ENCODE measurements at places on chromosomes 12 and 14. TPM values are rescaled to one million over a fixed set of nuclear protein-coding genes. Genes with fewer than 3 reads are reported as not detected.

DNA sequence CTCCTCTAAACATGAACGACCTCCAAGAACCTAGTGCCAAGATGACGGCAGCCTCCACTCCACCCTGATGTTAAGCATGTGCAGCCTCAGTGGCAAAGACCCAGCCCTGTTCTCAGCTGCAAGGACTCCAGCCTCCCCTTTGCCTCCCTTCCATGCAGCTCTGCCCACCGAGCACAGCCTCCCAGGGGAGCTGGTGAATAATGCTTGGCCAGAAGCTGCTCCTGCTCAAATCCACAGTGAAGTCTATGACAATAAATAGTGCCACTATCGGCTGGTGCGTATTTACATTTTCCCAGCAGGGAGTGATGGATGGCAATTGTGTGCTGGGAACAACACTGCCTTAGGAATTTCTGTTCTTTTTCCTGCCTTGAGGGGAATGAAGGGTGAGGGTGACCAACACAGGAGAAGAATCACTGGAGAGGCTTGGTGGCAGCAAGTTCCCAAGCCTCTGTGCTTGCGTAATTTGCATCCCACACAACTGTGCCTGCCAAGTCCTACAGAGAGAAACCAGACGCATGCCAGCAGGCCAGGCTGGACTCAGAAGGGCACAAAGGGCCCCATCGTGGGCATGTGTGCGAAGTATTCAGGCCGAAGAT lies 29.9 kb upstream of the TC2N start:
- DNase-seq = peak; percentile 89

DNA sequence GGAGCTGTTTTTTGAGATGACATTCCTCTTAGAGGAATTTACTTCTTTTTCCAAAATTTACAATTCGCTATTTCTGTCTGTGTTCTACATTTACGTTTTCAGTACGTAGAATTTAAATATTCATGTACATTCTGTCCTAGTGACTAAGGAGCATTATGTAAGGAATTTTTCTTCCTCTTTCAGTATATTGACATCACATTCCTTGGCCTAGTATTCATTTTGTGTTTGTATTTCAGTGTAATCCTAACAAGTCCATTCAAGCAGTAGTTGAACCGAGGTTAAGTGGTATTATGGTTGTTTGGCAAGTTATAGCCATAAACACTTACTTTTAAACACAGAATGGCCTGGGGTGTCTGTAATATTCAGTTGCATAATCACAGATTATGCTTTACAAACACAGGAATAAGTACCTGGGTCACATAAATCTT lies 465.2 kb downstream of the PCNX1 start:
- DNase-seq = no peak

DNA sequence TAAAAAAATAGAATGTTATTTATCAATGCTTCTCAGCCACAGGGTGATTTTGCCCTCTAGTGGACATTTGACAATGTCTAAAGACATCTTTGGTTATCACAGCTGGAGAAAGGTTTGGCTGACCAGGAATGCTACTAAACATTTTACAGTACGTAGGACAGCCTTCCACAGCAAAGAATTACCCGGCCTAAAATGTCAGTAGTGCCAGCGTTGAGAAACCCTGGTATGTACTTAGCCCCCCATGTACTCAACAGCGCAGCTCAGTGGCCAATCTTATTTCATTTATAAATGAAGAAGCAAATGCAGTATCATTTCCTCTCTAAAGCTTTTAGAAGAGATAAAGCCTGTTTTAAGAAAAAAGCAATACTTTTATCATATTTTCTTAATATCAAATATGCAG lies 5.8 kb downstream of the MARK3 start:
- no peak for DNase-seq

DNA sequence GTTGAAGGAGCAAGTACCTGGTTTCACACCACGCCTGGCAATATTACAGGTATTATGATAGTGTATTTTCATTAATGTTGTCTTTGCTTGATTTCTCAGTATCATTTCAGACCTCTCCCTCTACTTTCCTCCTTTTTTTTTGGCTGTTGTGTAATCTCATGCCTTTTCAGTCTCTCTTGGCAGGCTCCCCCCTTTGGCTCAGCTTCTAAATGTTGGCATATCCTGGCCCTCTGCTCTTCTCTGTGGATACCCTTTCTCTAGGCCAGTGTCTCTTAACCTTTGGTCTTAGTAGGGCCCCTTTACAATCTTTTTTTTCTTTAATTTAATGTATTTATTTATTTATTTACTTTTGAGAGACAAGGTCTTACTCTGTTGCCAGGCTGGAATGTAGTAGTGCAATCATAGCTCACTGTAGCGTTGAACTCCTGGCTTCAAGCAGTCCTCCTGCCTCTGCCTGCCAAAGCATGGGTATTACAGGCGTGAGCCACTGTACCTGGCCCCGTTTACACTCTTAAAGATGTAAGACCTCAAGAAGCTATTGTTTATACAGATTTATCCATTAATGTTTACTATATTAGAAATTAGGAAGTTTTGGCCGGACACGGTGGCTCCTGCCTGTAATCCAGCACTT lies 12.8 kb downstream of the MTHFD1 start:
- no peak for DNase-seq

DNA sequence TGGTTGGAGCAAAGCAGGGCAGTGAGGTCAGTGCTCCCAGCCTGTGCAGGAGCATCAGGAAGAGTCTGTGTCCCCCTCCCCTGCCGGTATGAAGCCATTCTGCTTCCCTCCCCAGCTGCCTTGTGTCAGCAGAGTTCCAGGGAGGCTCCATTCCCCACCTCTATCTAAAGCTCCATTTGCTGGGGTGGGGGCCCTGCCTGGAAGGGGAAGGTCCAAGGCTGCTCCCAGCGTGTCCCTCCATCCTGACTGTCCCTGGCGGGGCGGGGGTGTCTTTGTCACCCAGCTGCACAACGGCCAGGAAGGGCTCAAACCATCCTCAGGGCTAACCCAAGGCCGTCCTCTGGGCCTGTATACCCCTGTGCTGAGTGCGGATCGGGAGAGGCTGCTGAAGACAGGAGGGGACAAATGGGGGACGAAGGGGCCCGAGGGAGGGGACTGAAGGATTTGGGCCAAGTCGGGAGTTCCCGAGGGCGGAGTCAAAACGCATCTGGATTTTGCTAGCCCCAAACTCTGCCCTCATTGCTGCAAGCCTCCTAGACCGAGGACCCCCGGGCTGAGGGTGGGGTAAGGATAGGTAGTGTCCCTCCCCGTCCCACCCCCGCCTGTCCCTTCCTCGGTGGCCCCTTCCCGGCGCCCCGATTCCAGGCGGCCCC lies 748 bp upstream of the ACVRL1 start:
- DNase-seq = no peak

GRCh38 chr12:2876431-2877046 lies 435 bp downstream of the FOXM1 start:
- no peak for DNase-seq

DNA sequence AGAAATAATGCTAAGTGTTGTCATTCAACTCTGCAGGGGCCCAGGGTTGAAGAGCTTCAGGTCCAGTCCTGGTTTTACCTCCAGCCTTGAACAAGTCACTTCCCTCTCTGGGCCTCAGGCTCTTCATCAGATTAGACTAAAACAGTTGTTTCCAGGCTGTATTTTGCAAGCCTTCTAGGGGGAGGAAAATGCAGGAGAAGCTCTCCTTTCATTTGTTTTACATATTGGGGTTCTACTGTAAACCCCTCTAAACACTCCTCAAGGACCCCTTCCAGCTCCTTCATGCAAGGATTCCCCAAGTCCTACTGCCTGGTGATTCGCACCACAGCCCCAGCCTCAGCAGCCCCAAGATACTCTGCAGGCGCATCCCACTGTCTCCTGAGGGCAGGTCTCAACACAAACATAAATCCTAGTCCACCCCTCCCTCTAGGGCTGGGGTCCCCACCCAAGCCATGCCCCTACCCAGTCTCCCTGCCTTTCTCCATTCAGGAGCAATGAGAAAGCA lies 2.7 kb downstream of the SDR9C7 start:
- peak; percentile 44 for DNase-seq

DNA sequence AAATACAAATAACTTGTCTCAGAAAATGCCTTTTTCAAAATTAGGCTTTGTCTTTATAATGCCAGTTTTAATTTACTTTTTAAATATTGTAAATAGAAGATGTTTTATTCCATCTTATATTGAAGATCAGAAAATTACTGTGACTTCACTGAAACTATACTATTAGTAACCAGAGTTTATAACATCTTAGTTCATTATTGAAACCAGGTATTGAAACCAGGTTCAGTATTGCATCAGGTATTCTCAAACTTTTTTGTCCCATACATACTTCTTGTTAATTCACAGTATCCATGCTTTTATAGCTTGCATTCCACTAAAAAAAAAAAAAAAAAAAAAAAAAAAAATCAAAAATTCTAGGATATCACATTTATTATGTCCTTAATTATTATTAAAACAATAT lies 227.5 kb downstream of the GXYLT1 start:
- DNase-seq = no peak

- DNase-seq = no peak
Observed at GRCh38 chr14:76236172-76237130, 84.7 kb downstream of the GPATCH2L start.

- DNase-seq = peak; percentile 95
Observed at GRCh38 chr12:50924439-50925341, 27.7 kb upstream of the HIGD1C start.

DNA sequence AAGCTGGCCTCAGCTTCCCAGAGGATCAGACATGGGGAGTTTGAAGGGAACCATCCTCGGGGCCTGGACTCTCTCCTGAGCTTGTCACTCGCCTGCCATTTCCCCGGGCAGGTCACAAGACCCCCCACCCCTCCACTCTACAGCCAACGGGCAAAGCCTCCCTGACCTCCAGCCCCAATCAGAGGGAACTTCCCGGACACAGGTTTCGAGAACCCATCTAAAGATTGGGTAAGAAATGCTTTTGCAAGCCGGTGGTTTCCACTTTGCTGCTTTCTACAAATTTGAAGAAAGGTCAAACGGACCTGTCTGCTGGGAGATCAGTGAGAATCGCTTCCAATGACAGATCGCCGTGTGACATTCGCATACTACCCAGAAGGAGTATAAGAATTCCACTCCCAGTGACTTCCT lies 89.6 kb downstream of the SCARB1 start:
- no peak for DNase-seq

DNA sequence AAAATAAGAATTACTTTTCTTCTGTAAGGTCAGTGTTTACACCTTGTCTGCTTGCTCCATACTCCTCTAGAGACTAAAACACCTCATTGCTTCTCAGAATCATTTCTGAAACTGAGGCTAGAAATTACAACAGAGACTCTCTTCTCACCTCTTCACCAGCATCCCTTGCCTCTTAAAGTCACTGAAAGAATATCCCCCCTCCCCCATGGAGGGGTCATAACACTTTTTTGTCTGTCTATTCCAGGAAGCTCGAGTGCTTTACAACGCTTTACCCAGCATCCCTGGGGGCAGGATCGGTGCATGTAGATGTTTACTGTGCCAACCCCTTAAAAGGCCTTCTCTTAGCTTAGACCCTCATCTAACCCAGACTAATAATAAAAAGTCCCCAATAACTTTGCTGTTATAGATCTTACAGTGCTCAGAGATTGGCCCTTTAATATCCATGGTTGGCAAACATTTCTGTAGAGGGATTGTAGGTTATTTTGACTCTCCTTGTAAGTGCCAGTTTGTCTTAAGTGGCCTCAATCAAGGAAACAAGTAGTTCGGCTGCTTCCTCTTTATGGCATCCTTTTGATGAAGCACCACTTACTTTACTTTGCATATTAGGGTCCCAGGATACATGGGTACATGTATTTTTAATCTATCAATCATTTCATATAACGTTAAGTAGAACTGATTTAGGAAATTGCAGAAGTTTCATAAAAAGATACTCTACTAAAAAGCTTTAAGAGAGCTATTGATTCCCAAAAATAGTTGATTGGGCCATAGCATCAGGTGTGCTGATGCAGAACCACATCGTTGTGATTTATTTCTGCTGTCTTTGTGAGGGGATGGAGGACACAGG lies 29.3 kb downstream of the PRKCH start:
- no peak for DNase-seq

DNA sequence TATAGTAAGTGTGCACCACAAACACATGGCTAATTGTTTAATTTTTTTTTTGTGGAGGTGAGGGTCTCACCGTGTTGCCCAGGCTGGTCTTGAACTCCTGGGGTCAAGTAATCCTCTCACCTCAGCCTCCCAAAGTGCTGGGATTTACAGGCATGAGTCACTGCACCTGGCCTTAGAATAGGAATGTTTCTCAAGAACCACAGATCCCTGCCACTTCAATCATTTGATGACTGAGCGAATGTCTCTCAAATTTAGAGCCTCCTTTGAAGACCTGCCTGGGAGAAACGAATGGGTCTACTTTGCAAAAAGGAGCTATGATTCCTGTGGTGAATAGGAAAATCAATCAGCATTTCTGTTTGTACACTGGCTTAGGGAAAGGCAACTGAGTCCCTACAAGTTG lies 33.5 kb upstream of the CHST11 start:
- DNase-seq = no peak

GRCh38 chr12:114041136-114041535 lies 75.0 kb upstream of the RBM19 start:
- no peak for DNase-seq

DNA sequence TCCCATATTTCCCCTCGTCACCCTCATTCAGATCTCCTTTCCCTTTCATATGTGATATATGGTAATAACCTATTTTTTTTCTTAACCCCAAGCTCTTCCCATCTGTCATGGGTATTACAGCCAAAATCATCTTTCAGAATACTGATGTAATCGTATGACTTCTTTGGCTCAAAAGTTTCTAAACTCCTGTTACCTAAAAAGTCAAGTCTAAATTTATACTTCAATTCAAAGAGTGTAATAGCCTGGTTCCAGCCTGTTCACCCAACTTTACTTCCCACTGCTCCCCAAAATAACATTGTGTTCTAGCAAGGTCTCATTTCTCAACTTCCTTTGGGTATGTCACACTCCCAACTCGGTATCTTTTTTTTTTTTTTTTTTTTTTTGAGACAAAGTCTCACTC lies 48.5 kb downstream of the TBK1 start:
- DNase-seq = no peak

DNA sequence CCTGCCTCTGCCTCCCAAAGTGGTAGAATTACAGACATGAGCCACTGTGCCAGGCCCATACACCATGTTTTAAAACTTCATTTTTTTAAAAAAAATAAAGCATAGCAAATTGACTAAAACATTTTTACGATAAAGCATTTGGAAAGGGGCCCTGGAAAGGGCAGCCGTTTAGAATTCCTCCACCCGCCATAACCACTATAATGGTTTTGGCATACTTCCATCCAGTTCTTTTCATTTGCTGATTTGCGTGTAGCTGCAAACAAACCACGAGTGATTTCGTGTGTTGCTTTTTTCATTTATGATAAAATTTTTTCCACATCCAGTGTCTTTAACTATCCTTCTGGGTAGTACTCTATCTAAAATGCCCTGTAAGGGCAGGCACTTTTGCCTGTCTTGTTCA lies 91.8 kb upstream of the RIN3 start:
- DNase-seq = no peak

The DUSP6 gene
- 15.1 TPM for polyA plus RNA-seq

The KRT73 gene
- not detected for polyA plus RNA-seq

The NPAS3 gene
- polyA plus RNA-seq = 1.8 TPM

The EIF2S3B gene
- polyA plus RNA-seq = 4.1 TPM

The CABP1 gene
- polyA plus RNA-seq = 1.8 TPM

The VSIG10 gene
- polyA plus RNA-seq = 14.8 TPM

The MUCL1 gene
- polyA plus RNA-seq = 1.6 TPM

The VWF gene
- 68.3 TPM for polyA plus RNA-seq

The XPOT gene
- 47.5 TPM for polyA plus RNA-seq

The GYS2 gene
- polyA plus RNA-seq = not detected

Data from testis (tissue), 5 donors.